Aorta (tissue), 5 donors: ENCODE measurements at places on chromosomes 6 and 20. TPM values are rescaled to one million over a fixed set of nuclear protein-coding genes. Genes with fewer than 3 reads are reported as not detected.
A peak's percentile ranks its signal among the peaks of the same experiment; 100 is the strongest.

- H3K27ac ChIP-seq = no peak overlapping the region
- no peaks in the 10 kb centered on the region for H3K36me3 ChIP-seq
- no peaks in the 10 kb centered on the region for H3K4me1 ChIP-seq
Observed at GRCh38 chr6:1756472-1757129, 146.9 kb downstream of the FOXC1 start.

GRCh38 chr6:136076496-136076895, 173.6 kb downstream of the MTFR2 start:
- H3K4me1 ChIP-seq = no peaks in the 10 kb centered on the region
- H3K27me3 ChIP-seq = no peaks in the 10 kb centered on the region
- no peak for DNase-seq
- no peak overlapping the region for H3K27ac ChIP-seq
- no peak overlapping the region for H3K4me3 ChIP-seq
- no peaks in the 10 kb centered on the region for H3K36me3 ChIP-seq

DNA sequence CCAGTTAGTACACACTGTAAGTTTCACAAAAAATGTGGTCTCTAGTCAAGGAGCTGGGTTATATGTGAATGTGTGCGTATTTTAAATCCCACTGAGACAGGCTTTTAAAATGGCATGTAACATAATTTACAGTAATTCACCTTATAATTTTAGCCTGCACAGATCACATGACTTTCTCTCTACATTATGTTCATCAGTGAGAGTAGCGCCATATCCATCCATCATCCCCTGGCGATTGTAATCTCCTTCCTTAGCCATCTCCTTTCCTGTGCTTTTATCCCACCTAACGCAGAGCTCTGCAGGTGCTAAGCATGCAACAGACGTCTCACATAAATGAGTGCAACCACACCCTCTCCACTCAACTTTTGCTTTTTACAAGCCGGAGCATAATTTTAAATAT, 210.8 kb downstream of the TBC1D7 start:
- no peaks in the 10 kb centered on the region for H3K36me3 ChIP-seq
- no peaks in the 10 kb centered on the region for H3K27me3 ChIP-seq
- no peak overlapping the region for H3K4me3 ChIP-seq
- H3K27ac ChIP-seq = no peak overlapping the region

DNA sequence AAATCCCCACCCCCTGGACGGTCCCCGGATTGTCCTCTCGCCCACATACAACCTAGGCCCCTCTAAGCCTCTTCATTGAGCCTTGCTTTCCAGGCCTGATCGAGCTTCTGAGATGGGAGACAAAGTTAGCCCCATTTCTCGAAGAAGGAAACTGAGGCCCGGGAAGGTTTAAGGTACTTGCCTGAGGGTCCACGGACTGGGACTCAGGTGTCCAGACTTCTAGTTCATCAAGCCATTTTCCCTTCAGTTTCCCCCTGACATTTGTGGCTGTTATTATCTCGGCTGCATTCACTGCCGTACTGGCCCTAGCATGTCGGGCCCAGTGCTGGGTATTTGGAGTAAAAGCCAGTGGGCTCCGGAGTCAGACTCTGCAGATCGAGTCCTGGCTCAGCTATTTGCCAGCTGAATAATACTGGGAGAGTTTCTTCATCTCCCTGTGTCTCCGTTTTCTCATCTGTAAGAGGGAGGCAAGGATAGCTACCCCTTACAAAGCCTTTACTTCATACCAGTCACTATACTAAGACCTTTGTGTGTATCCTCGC, 633 bp downstream of the RPRD1B start:
- H3K27ac ChIP-seq = peak overlapping the region; percentile 74
- H3K4me1 ChIP-seq = peaks cover 10% of the 10 kb centered on the region
- H3K36me3 ChIP-seq = no peaks in the 10 kb centered on the region
- peak overlapping the region; percentile 69 for H3K4me3 ChIP-seq
- H3K27me3 ChIP-seq = no peaks in the 10 kb centered on the region
- no peak for DNase-seq

DNA sequence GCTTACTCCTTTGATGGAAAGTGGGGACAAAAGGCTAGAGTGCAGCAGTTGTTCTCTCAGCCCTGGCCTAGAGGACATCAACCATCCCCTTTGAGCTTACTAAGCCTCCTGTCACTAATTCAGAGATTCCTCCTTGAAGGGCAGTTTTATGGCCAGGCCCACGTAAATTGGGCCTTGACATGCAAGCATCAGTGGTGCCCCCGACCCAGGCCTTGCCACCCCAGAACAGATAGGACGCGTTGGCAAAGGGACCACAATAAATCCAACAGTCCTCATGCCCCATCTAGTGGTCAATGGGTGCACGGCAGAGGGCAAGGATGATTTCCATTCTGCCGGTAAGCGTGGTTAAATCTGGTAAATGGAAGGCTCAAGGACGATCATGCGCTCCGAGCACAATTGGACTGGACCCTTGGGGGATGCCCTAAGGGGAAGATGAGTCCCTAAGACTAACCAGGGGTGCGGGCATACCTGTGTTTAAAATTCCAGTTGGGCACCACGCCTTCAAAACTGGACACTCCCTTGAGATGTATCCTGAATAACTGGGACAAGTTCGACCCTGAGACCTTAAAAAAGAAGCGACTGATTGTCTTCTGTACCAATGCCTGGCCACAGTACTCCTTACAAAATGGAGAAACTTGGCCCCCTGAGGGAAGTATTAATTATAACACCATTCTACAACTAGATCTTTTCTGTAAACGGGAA, 32.6 kb downstream of the CEP85L start:
- H3K4me3 ChIP-seq = no peak overlapping the region
- no peaks in the 10 kb centered on the region for H3K27me3 ChIP-seq
- H3K4me1 ChIP-seq = no peaks in the 10 kb centered on the region
- peak; percentile 82 for DNase-seq

DNA sequence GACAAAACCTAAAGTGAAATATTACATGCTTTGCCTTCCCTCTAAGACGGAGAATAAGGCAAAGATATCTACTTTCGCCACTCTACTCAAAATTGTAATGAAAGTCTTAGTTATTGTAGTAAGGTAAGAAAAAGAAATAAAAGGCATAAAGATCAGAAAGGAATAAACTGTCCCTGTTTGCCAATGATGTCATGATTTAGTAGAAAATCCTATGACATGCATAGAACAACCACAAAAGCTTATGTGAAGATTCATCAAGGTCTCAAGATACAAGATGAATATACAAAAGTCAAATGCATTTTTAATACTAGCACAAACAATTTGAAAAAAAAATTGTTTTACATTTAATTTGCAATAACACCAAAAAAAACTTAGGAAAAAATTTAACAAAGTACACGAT, 64.0 kb upstream of the FOXQ1 start:
- no peaks in the 10 kb centered on the region for H3K36me3 ChIP-seq
- no peak overlapping the region for H3K27ac ChIP-seq
- DNase-seq = no peak
- no peaks in the 10 kb centered on the region for H3K27me3 ChIP-seq

- peak overlapping the region; percentile 97 for H3K27ac ChIP-seq
- no peaks in the 10 kb centered on the region for H3K36me3 ChIP-seq
- H3K4me3 ChIP-seq = no peak overlapping the region
Observed at GRCh38 chr6:148244217-148244935, 98.3 kb upstream of the SASH1 start.

- H3K27me3 ChIP-seq = no peaks in the 10 kb centered on the region
- no peak overlapping the region for H3K27ac ChIP-seq
- no peak overlapping the region for H3K4me3 ChIP-seq
- H3K4me1 ChIP-seq = no peaks in the 10 kb centered on the region
- DNase-seq = no peak
Observed at GRCh38 chr6:105681061-105681460, 278.2 kb upstream of the PREP start.

GRCh38 chr20:47262365-47263013, 94.0 kb downstream of the ZMYND8 start:
- no peaks in the 10 kb centered on the region for H3K27me3 ChIP-seq
- H3K27ac ChIP-seq = no peak overlapping the region
- H3K4me1 ChIP-seq = no peaks in the 10 kb centered on the region
- no peaks in the 10 kb centered on the region for H3K36me3 ChIP-seq

GRCh38 chr6:28789553-28790083, 134.2 kb downstream of the TRIM27 start:
- DNase-seq = no peak
- H3K4me3 ChIP-seq = peak overlapping the region; percentile 17
- H3K4me1 ChIP-seq = no peaks in the 10 kb centered on the region

- no peaks in the 10 kb centered on the region for H3K4me1 ChIP-seq
- DNase-seq = no peak
- H3K27me3 ChIP-seq = no peaks in the 10 kb centered on the region
- no peaks in the 10 kb centered on the region for H3K36me3 ChIP-seq
- H3K27ac ChIP-seq = no peak overlapping the region
Observed at GRCh38 chr6:64238071-64238470, 602.5 kb downstream of the PHF3 start.

DNA sequence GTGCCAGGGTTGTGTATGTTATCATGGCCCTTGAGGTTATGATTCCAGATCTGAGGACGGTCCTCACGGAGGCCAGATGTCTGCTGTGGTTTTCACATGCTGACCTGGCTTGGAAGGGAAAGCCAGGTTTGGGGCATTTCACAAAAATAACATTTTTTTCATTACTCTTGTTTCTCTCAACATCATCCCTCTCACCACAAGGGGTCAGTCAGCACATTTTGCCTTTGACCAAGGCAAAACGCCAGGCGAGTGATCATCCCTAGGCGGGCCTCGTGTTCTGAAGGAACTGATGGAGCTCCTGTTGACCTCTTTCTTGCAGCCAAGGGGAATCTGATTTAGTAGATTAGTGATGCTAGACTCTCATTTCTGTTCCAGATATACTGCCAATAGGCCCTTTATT, 133.5 kb downstream of the TBC1D7 start:
- H3K4me3 ChIP-seq = no peak overlapping the region
- H3K36me3 ChIP-seq = no peaks in the 10 kb centered on the region
- H3K27me3 ChIP-seq = no peaks in the 10 kb centered on the region
- no peaks in the 10 kb centered on the region for H3K4me1 ChIP-seq
- no peak overlapping the region for H3K27ac ChIP-seq

The TJAP1 gene
- total RNA-seq = 30.6 TPM

The RAET1L gene
- not detected for total RNA-seq

The SSR1 gene
- total RNA-seq = 125 TPM

The RIPK1 gene
- total RNA-seq = 23.1 TPM
